GM04503 (cell line): ENCODE measurements at places on chromosomes 3 and 15.

DNA sequence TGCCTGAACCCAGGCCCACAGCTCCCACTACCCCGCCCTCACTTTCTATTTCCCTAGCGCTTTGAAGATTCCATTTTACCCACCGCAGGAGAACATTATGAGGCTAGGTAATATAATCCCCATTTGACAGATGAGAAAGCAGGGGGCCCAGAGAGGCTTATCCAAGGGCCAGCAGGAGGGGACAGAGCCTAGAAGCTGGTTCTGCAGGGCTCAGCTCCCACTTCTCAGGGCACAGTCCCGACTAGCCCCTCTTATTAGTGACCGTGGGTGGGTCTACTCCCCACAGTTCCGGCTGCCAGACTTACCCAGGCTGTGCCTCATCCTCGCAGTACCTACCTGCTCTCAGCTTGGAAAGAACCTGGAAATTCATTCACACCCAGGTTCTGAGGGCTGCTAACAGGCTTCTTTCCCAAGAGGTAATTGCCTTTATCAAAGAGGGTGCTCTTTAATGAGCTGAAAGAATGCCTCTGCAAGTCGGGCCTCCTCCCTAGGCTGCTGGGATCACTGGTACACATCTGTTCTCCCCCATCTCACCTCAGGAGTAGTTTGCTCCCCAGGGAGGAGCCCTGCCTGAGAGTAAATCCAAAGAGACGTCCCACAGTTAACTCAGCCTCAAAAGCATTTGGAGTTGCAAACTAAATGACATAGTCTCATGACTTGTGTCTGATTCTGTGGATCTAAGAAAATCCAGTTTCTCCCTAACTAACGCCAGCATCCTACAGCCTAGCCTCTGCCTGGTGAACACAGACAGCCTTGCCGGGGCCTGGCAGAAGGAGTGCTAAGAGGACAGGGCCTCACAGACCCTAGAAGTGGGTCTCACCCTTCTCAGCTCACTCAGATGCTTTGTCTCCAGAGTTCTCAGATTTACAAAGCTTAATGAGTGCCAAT is 125.0 kb downstream of the CHSY1 start:
- peak; percentile 50 for DNase-seq

DNA sequence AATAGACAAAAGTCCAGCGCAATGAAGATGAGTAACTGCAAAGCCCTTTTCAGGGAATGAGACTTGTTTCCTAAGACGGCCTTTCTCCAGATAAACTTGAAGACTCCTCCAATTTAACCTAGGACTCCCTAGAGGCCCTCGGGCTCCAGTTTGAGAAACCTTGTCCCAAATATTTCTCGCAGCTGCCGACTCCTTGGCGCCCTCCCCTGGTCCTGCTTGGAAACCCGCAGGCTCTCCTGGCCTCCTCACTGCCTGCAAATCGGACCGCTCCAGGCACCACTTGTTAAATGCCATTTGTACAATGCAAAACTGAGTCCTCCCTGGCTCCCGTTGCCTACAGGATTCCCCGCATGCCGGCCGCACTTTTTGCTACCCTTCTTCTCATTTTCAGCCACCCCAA is 36.8 kb downstream of the MUC4 start:
- no peak for DNase-seq

GRCh38 chr3:172476347-172476746 is 28.1 kb upstream of the GHSR start:
- no peak for DNase-seq

- DNase-seq: no peak
These were observed 130.0 kb upstream of the BNIP2 start for GRCh38 chr15:59819092-59819491.

- DNase-seq: no peak
These were observed 570.6 kb upstream of the ROBO1 start for GRCh38 chr3:80338366-80338765.

- peak; percentile 45 for DNase-seq
These were observed 378.4 kb upstream of the AGTR1 start for GRCh38 chr3:148319161-148319915.

DNA sequence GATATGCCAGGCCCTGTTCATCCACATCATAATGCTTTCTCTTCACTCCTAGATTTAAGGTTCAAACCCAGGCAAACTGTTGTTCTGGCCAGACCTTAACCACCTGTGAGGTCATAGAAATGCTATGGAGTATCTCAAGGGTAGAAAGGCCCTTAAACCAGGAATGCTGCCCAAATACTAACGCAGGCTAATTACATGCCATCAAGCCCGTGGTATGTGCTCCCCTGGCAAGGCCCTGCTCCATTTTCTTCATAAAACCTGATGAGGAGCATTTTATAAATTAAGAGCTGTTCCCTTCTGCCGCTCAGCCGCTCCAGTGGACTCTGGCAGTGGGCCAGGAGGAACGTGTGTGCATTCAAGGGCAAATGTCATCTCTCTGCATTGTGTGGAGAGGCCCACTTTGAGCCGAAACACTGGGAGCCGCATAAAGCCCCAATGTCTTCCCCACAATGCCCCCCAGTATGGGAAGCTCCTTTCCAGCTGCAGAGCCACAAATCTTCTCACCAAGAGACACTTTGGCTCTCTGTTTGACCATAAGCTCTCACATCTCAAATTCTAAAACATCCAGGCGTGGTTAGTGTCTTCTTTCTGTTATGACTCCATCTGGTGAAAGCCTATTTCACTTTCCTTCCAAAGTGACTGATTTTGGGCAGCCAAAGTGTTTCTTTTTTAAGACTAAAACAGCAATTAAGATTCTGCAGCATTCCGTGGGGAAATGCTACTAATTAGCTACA is 210.8 kb upstream of the NR2E3 start:
- DNase-seq: no peak

GRCh38 chr3:158097593-158098308 is 8.5 kb downstream of the SHOX2 start:
- DNase-seq: no peak

- DNase-seq: peak; percentile 35
These were observed 139.0 kb downstream of the FAM43A start for GRCh38 chr3:194824701-194825111.

- DNase-seq: no peak
These were observed 117.6 kb upstream of the ETV5 start for GRCh38 chr3:186226482-186226881.

- DNase-seq: no peak
These were observed 8.2 kb downstream of the CBLB start for GRCh38 chr3:105860641-105861040.
